ENCODE measurements at places on chromosomes 4 and X.

DNA sequence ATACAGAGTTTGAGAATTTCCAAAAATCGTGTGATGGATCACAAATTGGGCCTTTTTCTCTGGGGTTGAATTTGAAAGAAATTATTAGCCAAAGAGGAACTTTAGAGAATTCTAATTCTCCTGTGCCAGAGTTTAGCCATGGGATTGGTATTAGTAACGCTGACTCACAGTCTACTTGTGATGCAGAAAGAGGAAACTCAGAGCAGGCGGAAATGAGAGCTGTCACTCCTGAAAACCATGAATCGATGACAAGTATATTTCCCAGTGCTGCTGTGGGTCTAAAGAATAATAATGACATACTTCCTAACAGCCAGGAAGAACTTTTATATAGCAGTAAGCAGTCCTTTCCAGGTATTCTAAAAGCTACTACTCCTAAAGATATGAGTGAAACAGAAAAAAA, 64.9 kb downstream of the N4BP2 start:
- no peak for DNase-seq

- no peak for DNase-seq
These were observed 55.4 kb downstream of the NELFA start for GRCh38 chr4:1953335-1953734.

DNA sequence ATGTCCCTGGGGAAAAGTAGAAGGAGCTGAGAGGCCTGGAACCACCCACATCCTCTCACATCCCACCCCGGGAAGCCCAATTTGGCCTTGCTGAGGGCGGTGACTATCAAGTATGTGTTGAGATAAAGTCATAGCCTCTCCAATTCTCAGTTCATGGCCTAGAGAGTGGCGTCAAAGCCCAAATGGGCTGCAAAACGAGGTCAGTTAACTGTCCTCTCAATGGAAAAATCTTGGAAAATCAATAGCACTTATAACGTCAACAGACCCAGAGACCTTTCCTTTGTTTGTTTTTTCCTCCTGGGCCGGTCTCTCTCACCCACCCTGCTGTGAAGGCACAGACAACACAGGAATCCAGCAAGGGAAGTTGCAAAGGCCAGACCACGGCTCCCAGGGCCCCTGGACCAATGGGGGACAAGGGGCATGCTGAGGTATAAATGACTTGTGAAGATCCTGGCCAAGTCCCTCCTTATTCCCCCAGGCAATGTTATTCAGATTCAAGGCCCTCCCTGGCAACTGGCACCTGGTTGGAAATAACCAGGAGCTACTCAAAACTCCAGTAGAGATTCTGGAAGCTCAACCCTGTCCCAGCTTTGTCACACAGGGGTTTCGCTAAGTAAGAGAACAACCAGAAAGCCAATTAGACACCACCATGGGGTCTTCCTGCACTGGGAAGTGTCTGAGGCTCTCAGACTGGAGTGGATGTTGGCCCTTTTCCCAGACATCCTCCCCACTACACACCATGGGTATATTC, 38.6 kb downstream of the TSC22D3 start:
- no peak for DNase-seq

- DNase-seq = no peak
These were observed 106.3 kb upstream of the TMLHE start for GRCh38 chrX:155718972-155719586.

DNA sequence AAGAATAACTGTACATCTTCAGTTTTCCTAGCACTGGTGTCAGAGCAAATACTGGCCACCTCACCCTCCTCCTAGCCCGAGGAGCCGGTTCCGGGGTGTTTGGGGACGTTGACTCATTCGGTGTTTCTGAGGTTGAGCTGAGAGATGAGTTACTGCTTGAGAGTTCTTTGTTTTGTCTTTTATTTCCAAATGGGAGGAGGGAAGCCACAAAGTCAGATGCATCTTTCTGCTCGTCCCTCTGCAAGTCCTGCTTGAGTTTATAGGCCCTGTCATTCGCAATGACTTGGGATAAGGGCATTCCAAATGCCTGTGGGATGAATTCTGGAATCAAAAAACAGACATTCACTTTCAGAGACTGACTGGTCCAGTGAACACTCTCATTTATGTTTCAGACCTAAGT, 77.5 kb downstream of the HCCS start:
- no peak for DNase-seq

DNA sequence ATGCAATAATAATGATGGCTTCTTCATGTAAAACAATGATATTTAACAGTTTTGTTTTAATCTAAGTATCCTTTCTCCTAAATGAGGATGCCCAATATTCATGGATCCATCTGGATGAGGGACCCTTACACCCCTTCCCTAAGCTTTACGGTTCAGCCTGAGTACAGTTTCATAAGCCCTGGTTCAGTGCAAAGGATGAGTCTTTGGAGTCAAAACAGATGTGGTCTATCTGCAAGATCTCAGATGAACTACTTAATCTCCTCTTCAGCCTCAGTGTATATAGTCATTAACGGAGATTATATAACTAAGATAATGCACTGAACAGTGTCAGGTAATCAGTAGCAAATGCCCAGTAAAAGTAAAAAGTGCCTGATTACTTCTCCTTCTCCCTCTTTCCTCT, 22.1 kb downstream of the ANXA5 start:
- no peak for DNase-seq

GRCh38 chr4:84878546-84878945, 87.9 kb downstream of the WDFY3 start:
- DNase-seq = no peak

- no peak for DNase-seq
These were observed 30.2 kb downstream of the NEK1 start for GRCh38 chr4:169582203-169582602.

GRCh38 chrX:44784241-44784640, 59.6 kb upstream of the DUSP21 start:
- DNase-seq = no peak

DNA sequence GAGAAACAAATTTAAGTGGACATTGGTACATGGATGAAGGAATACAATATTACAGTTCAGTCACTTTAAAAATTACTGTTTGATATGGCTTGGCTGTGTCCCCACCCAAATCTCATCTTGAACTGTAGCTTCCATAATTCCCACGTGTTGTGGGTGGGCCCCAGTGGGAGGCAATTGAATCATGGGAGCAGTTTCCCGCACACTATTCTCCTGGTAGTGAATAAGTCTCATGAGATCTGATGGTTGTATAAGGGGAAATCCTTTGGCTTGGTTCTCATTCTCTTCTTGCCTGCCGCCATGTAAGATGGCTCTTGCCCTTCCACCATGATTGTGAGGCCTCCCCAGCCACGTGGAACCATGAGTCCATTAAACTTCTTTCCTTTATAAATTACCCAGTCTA, 804.2 kb upstream of the FRG1 start:
- no peak for DNase-seq

- DNase-seq = no peak
These were observed 233.2 kb upstream of the KCNIP4 start for GRCh38 chr4:22181736-22182135.

- no peak for DNase-seq
These were observed 512 bp upstream of the TMEM131L start for GRCh38 chr4:153465615-153466080.

GRCh38 chrX:17098516-17099247, 152.2 kb downstream of the REPS2 start:
- DNase-seq = no peak

DNA sequence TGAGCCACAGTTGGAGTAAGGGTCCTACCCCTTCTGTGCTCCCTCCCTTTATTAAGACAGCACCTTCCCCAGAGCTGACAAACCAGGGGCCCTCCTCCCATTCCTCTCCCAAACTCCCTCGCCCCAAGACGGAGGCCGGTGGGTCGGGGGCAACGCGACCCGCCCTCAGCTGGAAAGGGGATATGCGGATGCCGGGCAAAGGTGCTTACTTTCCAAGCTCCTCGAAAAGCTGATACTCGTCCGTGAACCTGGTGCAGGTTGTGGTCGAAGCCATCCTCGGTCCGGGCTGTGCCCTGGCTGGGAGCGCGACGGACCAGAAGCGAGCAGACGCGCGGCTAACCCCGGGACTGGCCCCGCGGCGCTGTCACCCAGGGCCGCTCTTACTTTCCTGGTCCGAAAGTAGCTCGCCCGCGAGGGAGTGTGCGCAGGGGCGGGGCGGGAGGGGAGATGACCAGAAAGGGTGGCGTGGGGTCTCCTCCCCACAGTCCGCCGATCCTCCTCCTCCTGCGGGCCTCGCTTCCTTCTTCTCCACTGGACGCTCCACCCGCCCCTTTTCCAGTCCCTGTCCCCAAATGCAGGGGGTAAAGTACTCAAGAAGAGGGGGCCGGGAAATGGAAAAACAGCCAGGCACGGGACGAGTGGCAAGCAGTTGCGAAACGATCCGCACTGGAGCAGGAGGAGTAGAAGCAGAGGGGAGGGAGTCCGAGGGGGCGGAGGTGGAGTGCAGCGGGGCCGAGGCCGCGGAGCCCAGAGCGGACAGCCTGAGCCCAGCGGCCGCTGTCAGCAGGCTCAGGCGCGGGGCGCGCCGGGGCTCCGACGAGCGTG, 531 bp downstream of the CAMK2D start:
- DNase-seq = no peak

DNA sequence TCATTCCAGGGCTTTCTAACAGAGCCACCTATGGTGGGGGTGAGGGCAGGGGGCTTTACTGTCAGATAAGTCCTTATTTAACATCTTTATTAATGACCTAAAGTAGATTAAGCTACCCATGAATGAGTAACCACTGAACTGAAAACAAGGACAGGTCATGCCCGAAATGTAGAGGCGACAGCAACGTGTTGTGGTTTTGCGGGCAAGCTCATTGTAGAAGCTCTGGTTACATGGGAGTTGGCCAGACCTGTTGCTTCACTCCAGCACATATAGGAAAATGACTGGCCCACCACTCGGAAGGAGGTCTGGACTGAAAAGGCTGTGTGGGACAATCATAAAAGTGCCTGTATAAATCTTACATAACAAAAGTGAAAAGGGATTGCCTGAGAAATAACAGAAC, 109.6 kb upstream of the NDP start:
- no peak for DNase-seq

- no peak for DNase-seq
These were observed at the start of gene XK for GRCh38 chrX:37685381-37686359. Gene XK (plus strand): TSS chrX:37685791. CDS start chrX:37685962, 171 bp downstream.

GRCh38 chrX:46381630-46382029, 163.6 kb downstream of the ZNF674 start:
- no peak for DNase-seq

- DNase-seq = no peak
These were observed 8.0 kb downstream of the GK start for GRCh38 chrX:30661228-30661627.

DNA sequence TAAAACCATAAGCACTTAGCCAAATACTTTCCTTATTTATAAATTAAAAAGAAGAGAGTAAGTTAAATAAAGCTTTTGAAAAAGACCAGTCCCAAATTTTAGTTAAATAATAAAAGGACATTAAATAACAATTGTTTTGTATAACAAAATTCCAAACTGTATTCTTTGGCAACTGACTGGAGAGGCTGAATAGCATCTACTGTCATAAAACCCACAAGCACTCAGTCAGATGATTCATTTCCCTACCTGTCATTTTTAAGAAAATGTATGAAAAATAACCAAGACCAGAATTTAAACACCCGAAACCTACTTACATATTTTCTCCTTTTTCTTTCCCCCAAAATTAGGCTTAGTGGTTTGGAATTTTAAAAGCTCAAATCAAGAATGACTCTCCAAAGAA, 32.5 kb upstream of the SMIM10L2A start:
- DNase-seq = no peak

DNA sequence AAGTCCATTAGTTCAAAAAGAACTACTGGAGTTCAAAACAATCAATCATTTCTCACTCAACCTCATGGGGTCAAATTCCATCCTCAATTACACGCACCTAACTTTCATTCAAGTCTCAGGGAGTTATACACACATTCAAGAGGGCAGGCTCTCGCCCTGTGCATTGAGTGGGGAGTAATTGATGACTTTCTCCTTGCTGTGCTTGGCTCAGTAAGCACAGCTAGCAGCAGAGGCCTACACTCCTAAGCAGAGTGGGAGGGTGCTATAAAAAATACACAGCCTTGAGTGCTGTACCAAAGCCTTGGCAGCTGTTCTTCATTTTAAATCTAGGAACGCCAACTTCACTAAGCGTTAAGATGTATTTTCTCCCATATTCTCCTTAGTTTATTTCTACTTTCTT, 958.3 kb upstream of the ADGRL3 start:
- no peak for DNase-seq

DNA sequence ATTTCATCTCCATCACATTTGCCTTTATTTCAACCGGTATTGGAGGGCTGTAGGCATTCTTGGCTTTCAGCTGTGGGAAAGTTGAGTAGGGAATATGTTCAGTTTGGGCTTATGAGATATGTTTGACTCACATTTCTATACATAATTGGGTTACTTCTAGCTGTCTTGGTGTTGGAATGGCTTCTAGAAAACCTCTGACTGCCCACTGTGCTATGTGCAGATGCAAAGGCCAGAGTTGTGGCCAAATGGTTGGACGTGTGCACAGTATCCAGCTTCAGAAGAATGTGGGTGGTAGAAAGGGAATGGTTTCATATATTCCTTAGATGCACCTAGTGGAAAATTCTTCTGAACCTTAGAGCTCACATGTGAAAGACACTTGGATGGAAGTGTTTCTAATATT, 92.6 kb upstream of the H2AZ1 start:
- no peak for DNase-seq

GRCh38 chr4:10153161-10153560, 36.6 kb upstream of the WDR1 start:
- no peak for DNase-seq

GRCh38 chrX:108203540-108203939, 112.0 kb downstream of the ATG4A start:
- DNase-seq = no peak

DNA sequence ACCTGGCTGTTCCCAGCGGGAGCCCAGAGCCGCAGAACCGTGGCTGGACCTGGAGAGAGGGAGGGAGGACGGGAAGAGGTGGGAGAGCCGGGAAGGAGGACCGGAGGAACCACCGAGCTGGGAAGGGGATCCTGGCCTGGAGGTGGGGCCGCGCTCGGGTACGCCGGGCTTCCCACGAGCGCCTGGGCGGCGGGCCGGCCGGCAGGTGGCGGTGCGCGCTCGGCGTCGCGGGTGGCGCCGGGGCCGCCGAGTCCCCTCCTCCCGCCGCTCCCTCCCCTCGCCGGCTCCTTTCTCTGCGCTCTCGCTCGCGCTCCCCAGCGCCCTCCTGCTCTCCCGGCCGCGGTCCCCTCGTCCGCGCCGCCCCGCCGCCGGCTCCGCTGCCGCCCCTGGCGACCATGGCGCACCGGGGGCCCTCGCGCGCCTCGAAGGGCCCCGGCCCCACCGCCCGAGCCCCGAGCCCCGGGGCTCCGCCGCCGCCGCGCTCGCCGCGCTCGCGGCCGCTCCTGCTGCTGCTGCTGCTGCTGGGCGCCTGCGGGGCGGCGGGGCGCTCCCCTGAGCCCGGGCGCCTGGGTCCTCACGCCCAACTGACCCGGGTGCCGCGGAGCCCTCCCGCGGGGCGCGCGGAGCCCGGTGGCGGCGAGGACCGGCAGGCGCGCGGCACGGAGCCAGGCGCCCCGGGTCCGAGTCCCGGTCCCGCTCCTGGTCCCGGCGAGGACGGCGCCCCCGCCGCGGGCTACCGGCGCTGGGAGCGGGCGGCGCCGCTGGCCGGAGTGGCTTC, at the start of gene SORCS2:
Gene SORCS2, plus strand, starts transcription at position 287 of the 778 bp plus-strand sequence.
- no peak for DNase-seq

GRCh38 chr4:52010986-52011385, 9.2 kb downstream of the LRRC66 start:
- DNase-seq = no peak

Data from NCI-H187 (cell line).